ENCODE measurements at places on chromosomes 1 and 21. TPM values are rescaled to one million over a fixed set of nuclear protein-coding genes. Genes with fewer than 3 reads are reported as not detected.

The SLC44A3 gene
- total RNA-seq: not detected

The UAP1 gene
- 37.9 TPM for total RNA-seq

The EEIG2 gene
- total RNA-seq: 12.6 TPM

DNA sequence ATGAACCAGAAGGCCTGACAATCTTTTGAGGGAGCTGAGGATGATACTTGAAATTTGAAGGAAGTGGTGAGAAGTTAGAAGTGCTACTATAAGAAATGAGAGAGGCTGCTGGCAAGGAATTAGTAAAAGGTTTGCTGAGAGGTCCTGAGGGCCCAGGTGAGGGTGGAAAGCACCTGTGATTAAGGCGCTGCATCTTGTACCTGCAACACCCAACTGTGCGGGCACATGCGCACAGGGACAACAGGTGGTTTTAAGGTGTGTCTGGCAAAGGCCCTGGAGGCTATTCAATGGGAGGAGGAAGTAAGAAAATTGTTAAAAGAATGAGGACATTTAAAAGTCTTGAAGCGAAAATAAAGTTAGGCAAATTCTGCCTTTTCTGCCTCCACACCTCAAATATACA lies 349.3 kb downstream of the RGS7 start:
- DNase-seq: no peak

GRCh38 chr1:83593073-83593472 lies 405.9 kb downstream of the TTLL7 start:
- no peak for DNase-seq

- DNase-seq: no peak
Measured at GRCh38 chr1:69833536-69833935, 265.8 kb downstream of the LRRC7 start.

DNA sequence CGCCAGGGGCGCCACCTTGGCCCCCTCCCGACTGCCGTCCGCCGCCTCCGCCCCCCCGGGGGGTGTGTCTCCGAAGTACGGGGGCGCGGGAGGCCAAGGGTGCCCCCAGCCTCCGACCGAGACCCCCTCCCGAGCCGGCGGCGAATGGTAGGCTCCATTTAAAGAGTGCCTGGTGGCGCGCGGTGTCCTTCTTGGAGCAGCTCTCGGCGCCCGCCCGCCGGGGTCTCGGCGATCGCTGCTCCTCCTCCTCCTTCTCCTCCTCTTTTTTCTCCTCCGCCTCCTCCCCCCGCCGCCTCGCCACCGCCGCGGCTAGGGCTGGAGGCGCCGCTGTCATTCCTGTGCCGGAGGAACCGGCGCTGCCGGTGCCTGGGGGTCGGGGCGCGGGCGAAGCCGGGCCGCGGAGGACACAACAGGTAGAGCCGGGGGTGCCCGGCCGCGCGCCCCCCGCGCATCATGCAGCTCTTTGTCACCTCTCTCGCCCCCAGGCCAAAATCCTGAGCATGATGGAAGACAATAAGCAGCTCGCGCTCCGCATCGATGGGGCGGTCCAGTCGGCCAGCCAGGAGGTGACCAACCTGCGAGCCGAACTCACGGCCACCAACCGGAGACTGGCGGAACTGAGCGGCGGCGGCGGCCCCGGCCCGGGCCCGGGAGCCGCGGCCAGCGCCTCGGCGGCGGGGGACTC lies at the start of gene KAZN:
Gene KAZN (plus strand): TSS at position 188 of the 685 bp plus-strand sequence.
- no peak for DNase-seq

- no peak for DNase-seq
Measured at GRCh38 chr21:14672466-14672865, 126.4 kb upstream of the SAMSN1 start.

The OR2T35 gene
- not detected for total RNA-seq

GRCh38 chr1:30285501-30285932 lies 437.9 kb downstream of the MATN1 start:
- DNase-seq: no peak

DNA sequence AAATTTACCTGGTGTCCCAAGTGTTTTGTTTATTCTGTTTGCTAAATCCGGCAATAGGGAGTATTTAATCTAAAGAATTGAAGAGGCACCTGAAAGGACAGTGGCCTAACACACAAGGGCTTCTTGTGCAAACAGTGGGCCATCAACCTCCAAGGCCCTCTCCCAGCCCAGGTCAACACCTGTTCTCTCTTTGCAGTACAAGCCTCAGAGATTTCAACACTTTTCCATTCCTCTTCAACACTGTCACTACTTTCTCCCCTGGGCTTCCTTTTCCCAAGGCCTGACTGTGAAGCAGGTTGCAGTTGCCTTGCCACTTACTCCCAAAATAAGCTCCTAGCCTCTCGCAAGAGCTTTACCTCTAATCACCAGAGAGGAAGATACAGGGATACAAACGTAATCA lies 3.2 kb upstream of the SNAPIN start:
- DNase-seq: no peak

The ARHGAP29 gene
- not detected for total RNA-seq

DNA sequence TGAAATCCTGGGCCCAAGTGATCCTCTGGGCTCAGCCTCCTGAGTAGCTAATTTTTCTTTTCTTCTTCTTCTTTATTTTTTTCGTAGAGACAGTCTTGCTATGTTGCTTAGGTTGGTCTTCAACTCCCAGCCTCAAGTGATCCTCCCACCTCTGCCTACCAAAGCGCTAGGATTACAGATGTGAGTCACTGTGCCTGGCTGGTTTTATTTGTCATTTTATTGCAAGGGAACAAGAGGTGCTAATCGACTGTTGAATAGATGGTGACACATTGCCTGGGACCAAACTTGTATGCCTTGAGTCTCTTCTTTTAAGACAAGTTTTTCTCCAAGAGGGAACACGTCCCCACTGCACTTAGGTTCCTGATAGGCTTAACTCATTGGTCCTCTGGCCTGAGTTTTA lies 20.0 kb upstream of the KLHDC8A start:
- DNase-seq: no peak
